Stimulated activated CD4-positive, alpha-beta T cell treated with anti-CD3 and anti-CD28 coated beads, Interleukin-1b, Interleukin-23, amount 100 ng/mL, for 4 hours (primary cell): ENCODE measurements at places on chromosomes 4 and X.

DNA sequence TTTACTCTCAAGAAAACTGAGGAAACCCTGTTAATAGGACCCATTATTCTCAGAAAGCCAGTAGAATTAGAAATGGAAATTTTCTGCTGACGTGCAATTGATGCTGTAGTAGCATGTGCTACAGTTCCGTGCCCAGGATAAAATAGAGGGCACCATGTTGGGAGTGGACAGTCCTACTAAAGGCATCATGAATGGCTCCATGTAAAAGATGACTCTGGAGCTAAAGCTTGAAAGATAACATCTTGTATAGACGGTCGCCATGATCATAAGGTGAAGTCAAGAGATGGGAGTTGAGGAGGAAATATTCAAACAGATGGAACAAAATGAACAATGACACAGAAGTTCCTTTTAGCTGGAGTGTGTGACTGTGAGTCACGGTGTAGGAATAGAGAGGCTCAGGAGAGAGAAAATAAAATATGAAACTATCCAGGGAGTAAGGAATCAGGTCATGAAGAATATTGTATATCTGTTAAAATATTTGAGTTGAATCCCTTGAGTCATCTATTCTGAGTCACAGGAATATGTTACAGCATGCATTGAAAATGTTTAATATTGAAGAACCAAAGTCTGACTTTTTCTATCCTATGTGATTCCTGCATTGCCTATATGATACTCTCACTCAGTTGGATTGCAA is 31.8 kb downstream of the ANXA10 start:
- DNase-seq, result no peak

GRCh38 chr4:10196191-10196590 is 79.6 kb upstream of the WDR1 start:
- DNase-seq, result no peak

- no peak for DNase-seq
Measured at GRCh38 chr4:74055096-74055495, 16.6 kb upstream of the CXCL3 start.

- no peak for DNase-seq
Measured at GRCh38 chr4:110609044-110609750, 13.7 kb downstream of the PITX2 start.

- DNase-seq, result no peak
Measured at GRCh38 chr4:186024637-186025407, 44.1 kb upstream of the TLR3 start.

DNA sequence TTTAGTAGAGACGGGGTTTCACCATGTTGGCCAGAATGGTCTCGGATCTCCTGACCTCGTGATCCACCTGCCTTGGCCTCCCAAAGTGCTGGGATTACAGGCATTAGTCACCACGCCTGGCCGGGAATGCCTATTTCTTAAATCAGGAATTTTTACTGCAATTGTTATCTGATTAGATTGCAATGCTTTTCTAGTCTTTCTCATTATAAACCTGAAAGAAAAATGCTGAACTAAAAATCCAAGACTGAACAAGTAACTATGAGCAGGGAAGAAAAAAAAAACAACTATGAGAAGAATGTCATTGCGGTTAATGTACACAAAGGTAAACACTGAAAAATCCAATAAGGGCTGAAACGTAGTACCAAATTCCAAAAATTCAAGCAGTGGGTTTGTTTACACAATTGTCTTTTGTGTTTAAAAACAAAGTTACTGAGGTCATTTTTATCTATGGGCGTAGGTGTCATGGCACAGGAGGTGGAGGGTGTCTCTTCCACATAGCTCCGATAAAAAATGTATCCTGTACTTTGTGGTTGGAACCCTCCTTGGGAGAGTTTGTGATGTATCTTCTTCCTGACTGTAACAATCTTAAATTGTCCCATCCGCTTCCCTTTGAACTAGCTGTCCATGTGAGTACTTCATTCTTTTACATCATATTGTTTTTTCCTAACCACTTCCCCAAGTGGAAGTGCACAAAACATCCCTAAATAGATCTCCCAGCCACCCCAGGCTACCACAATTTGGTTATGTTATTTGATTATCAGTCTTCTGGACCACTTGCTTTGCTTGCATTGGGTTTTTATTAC is 11.1 kb upstream of the TMEM156 start:
- no peak for DNase-seq

GRCh38 chrX:56790778-56791177 is 61.7 kb downstream of the NBDY start:
- no peak for DNase-seq

GRCh38 chrX:15973946-15974345 is 119.3 kb upstream of the AP1S2 start:
- no peak for DNase-seq

DNA sequence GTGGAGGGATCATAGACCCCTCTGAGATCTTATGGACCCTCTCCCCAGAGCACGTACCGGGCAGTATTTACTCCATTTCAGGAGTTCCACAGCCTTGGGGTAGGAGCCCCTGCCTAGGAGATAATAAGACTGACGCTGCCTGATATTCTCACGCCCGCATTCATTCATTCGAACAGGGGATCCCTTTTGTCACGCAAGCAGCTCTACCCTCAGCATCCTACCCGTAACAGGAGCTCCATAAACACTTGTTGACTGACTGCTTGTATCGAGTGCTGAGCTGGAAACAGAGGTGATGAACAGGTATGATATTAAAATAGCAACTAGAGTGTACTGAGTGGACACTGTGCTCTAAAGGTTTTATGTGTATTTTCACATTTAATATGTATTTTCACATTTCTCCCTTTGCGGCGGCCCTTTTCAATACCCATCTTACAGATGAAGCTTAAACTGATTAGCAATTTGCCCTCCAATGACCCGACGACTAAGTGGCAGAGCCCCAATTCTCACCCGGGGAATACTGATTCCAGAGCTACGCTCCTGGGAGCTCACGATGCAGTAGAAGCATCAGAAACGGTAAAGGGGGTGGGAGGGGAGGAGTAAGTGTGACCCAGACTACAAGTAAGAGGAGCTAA is 888 bp downstream of the RAB28 start:
- no peak for DNase-seq

GRCh38 chrX:68997511-68997910 is 167.7 kb downstream of the PJA1 start:
- DNase-seq, result no peak

DNA sequence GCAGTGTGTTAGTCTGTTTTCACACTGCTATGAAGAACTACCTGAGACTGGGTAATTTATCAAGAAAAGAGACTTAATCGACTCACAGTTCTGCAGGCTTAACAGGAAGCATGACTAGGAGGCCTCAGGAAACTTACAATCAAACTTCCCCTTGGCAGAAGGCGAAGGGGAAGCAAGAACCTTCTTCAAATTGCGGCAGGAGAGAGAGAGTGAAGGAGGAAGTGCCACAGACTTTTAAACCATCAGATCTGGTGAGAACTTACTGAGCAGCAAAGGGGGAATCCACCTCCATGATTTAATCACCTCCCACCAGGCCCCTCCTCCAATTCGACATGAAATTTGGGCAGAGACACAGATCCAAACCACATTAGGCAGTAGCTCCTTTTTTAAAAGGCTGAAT is 59.2 kb upstream of the LEF1 start:
- no peak for DNase-seq

DNA sequence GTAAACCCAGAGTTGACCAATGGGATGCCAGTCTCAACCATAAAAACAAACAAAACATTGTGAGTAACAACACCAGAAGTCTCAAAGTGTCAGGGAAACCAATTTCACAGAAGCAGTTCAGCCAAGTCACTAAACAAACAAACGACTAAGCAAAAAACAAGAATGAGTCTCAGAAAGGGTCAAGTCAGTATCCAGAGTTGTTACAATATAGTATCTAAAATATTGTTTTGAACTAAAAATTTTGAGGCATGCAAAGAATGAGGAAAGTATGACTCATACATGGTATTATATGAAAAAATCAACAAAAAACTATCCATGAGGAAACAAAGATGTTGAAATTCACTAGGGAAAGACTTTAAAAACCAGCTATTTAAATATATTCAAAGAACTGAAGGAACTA is 70.6 kb downstream of the AR start:
- DNase-seq, result no peak

DNA sequence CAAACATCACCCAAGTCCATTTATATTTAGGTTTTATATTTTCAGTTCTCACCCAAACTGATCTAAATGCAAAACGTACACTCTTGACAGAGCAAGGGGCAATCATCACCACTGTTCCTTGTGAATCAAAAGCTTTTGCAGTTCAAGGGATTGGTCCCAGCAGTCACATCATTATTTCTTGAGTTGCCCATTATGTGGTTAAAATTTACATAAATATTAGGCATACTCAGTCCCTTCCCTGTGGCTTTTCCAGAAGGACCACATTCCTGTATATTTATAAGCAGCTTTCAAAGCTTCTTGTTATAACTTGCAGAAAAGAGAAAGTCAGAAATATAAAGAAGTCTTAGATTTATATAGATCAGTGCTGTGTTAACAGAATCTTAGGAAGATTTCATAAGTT is 224.4 kb downstream of the CLCN4 start:
- DNase-seq, result no peak

- DNase-seq, result no peak
Measured at GRCh38 chrX:40434947-40435346, 145.8 kb upstream of the ATP6AP2 start.

- DNase-seq, result no peak
Measured at GRCh38 chr4:186266729-186267456, 904 bp downstream of the F11 start.

DNA sequence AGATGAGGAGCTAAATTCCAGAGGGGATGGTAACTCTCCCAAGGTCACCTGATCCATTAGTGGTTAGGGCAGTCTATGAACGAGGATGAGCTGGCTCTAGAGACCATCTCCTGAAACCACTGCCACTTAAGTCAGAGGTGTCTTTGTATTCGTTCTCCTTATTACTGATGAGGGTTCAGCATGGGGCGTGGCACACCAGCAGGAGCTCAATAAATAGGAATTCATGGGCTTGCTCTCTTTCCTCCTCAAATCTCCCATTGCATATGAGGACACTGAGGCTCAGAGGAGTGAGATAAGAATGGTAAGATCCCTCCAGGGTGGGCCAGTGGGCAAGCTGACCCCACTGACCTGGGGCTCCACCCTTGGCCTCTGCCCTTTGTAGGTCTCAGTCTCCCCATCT is 1.7 kb upstream of the GATA1 start:
- DNase-seq, result no peak
